Activated CD4-positive, alpha-beta T cell treated with anti-CD3 and anti-CD28 coated beads, Interleukin-10, Interleukin-2, amounts not matched to agents 100 ng/mL and 50 ng/mL, durations not matched to agents 16 hours and 8 hours (primary cell): ENCODE measurements at places on chromosomes 3 and 15.

- no peak for DNase-seq
These were observed 131.7 kb upstream of the AGBL1 start for GRCh38 chr15:85947936-85948335.

DNA sequence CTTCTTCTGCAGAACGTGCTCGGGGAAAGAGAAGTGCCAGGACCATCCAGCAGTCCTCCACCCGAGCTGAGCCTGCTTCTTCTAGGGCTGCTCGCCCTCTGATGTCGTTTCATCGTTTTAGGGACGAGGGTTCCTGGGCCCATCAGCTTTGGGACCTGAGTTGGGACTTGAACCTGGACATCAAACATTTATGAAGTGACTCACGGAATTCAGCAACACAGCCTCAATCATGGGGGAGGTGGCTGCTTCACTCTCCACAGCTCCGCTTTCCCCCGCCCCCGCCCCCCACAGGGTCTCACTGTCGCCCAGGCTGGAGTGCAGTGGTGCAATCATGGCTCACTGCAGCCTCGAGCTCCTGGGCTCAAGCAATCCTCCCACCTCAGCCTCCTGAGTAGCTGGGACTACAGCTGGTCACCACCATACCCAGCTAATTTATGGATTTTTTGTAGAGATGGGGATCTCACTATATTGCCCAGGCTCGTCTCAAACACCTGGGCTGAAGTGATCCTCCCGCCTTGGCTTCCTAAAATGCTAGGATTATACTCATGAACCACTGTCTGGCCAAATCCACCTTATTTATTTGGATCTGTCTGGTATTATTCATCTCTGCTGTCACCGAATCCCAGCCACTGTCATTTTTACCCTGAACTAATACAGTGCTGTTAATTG is 725 bp upstream of the SCAMP2 start:
- DNase-seq = no peak

DNA sequence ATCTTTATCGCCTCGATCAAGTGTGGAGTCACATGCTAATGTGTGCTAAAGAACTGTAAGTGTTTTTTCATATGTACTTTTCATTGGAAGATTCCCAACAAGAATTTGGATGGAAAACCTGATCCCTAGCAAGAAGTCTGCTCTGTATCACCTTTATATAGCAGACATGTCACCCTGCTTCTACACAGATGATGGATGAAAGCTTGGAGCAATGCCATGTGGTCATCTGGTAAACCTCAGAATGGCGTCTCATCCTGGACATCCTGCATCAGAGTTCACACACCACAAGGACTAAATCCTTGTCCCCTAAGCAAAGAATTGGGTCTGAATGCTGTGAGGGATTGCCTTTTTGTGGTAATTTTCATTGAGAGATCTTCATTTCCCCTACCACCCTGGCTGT is 42.1 kb upstream of the CTDSPL start:
- DNase-seq = no peak

DNA sequence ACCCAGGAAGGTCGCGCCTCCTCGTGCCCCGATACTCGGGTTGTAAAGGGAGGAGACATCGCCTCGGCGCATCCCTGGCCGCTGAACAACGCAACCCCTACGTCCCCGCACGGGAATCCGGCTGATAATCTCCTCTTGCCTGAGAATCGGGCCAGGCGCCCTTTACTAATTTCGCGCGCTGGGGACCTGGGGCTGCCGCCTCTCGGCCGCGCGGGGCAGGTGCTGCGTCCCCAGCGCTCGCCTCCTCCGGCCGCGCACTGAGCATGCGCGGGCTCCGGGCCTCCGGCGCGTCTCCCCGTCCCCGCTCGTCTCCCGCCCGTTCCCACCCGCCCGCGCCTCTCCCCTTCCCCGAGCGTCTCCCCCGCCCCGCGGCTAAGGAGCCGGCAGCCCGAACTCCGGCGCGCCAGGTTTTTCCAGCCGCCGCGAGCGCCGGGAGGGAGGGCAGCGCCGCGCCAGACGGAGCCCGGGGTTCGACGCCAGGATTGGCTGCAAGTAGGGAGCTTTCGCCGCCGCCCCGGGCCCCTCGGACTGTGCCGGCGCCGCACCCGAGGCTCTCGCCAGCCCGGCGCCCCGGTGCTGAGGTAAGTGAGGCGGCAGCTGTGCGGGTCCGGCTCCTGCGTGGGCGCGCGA is at the start of gene CNTN4:
Gene CNTN4, plus strand, starts transcription at position 469 of the 630 bp plus-strand sequence.
- DNase-seq = peak; percentile 29
